Activated naive CD8-positive, alpha-beta T cell treated with anti-CD3 and anti-CD28 coated beads for 36 hours (primary cell): ENCODE measurements at places on chromosomes 13 and 19. TPM values are rescaled to one million over a fixed set of nuclear protein-coding genes. Genes with fewer than 3 reads are reported as not detected.

Gene WDR88
- total RNA-seq = not detected

- H3K27me3 ChIP-seq = no peaks in the 10 kb centered on the region
- H3K27ac ChIP-seq = no peak overlapping the region
- H3K36me3 ChIP-seq = no peaks in the 10 kb centered on the region
- DNase-seq = no peak
These were observed 67.6 kb downstream of the TEX29 start for GRCh38 chr13:111387945-111388600.

Gene CFD
- 1.8 TPM for total RNA-seq

GRCh38 chr13:74820809-74821208, 661.2 kb downstream of the TBC1D4 start:
- no peaks in the 10 kb centered on the region for H3K4me1 ChIP-seq
- H3K27me3 ChIP-seq = no peaks in the 10 kb centered on the region
- H3K27ac ChIP-seq = no peak overlapping the region
- H3K36me3 ChIP-seq = no peaks in the 10 kb centered on the region
- H3K4me3 ChIP-seq = no peak overlapping the region

DNA sequence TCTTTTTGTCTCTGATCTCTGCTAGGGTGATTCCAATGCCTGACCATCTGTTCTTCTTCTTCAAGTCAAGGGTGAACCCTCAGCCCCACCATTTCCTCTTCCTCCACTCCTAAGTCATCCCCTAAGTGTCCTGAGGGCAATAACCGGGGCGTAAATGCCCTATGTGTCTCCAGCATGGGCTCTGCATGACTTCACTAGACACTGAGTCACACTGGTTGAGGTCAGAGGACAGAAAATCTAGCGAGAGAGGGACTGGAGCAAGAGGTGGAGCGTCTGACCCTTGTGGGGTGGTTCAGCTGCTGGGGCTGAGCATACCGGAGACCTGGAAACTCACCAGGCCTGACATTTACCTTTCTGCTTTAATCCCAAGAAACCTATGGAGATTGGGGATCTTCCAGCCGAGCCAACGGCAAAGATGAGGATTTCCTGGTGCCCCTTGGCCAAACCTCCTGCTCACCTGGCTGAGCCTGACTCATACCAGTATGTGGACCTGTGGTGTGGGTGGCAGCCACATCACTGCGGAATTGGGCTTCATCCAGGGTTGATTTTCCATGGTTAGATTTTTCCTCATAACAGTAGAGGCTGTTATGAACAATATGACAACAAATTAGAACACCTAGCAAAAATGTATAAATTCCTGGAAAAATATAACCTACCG, 26.9 kb downstream of the SCGB2B2 start:
- DNase-seq = no peak
- peaks cover 2% of the 10 kb centered on the region for H3K36me3 ChIP-seq
- no peak overlapping the region for H3K27ac ChIP-seq

Gene MCF2L
- total RNA-seq = 10.7 TPM

Gene CCL25
- total RNA-seq = 1.2 TPM

- no peak for DNase-seq
- no peaks in the 10 kb centered on the region for H3K36me3 ChIP-seq
- H3K4me3 ChIP-seq = no peak overlapping the region
- no peak overlapping the region for H3K27ac ChIP-seq
These were observed 107.7 kb upstream of the SPATA13 start for GRCh38 chr13:24052547-24053518.
